GM19239 (cell line): ENCODE measurements at places on chromosomes 7 and 10.

- DNase-seq, result no peak
These were observed 134.0 kb downstream of the GRID1 start for GRCh38 chr10:86232644-86233043.

DNA sequence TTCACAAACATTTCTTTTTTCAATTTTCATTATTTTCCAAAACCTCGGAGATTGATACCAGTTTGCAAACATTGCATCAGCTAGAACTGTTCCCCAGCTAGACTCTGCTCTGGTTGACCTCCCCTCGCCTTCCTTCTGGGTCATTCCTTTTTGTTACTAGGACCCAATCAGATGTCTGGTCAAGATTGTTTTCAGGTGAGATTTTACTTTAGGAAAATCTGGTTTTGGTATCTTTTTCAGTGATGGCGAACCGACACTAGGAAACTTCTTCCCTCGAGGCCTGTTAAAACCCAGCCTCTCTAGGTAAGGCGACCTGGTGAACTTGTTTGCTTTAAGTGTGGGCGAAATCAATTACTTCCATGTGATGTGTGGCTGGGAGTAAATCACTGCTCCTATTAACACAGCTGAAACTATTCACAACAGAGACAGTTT is 8.4 kb downstream of the PROSER2 start:
- DNase-seq, result no peak

DNA sequence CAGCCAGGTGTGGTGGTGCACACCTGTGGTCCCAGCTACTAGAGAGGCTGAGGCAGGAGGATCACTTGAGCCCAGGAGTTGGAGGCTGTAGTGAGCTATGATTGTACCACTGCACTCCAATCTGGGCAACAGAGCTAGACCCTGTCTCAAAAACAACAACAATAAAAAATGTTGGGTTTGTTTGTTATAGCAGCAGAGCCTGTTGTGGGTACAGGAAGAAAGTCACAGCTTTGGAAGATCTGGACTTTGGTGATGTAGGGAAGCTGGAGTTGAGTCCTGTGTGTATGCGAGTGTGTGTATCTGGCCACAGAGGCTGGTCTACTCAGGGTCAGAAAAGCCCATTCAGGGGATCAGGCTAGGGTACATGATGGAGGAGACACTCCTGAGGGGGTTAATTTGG is 3.9 kb downstream of the GRID2IP start:
- no peak for DNase-seq

DNA sequence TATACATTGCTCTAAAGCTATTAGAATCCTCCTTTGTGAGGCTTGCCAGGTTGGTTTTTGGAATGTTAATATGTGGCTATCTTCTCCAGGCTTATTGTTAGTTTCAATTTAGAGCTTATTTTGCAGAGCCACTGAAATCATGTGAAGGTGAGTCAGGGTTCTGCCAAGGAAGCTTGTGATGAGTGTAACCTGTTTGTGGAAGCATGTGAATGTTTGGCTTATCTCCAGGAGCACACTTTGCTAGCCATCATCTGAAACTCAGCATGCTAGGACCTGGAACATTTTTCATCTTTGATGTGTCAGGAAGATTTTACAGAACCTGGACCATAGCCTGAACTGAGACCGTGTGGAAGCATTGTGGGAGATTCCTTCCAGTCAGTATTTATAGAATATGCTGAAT is 197.3 kb downstream of the PPP1R9A start:
- no peak for DNase-seq

DNA sequence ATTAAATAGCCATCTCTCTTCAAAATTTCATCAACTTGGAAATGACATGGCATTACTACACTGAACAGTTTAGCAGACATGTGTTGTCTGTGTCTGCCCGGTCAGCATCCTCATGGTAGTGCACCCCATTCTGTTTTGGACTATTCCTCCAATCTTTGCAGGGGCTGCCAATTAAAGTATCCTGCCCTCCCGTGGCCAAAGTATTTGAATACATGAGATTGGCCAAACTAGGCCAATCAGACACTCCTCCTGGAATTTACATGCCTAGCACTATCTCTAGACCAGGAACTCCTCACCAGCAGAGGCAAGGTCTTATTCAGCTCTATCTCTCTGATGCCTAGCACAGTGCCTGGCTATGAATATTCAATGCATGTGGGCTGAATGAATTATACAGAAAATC is 4.4 kb downstream of the SHTN1 start:
- DNase-seq, result no peak
